Aorta (tissue), 5 donors: ENCODE measurements at places on chromosomes 1 and 21. TPM values are rescaled to one million over a fixed set of nuclear protein-coding genes. Genes with fewer than 3 reads are reported as not detected.

TMEM59 gene
- total RNA-seq: 294 TPM

AGMAT gene
- total RNA-seq: 0.18 TPM

DMRTA2 gene
- total RNA-seq: not detected

CORT gene
- total RNA-seq: not detected

NCF2 gene
- 28.0 TPM for total RNA-seq

- peaks cover 2% of the 10 kb centered on the region for H3K27me3 ChIP-seq
- no peaks in the 10 kb centered on the region for H3K4me1 ChIP-seq
- H3K4me3 ChIP-seq: no peak overlapping the region
- DNase-seq: no peak
- H3K36me3 ChIP-seq: no peaks in the 10 kb centered on the region
These were observed 6.2 kb upstream of the FAM76A start for GRCh38 chr1:27719286-27720251.

DNA sequence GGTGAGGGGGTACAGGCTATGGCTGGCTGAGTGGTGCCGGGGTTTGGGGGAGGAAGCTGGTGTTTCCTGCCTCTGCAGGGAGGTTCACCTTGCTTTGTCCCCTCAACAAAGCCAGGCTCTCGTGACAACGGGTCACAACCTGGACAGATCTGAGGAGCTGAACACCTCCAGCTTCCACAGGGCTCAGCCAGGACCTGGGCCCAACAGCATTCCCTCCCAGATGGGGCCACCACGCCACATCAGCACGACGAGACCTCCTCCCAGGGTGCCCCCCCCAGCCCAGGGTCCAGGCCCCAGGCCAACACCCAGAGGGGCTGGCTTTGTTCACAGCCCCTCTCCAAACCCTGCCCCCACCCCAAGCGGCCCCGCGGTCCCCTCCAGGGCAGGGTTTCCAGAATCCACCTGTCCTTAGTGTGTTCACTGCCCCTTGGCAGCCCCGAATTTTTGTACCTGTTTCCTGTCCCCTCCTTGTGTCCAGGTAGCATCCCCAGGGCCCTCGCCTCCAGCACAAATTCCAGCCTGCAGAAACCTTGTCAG lies 34.7 kb downstream of the UBE2G2 start:
- no peak overlapping the region for H3K27ac ChIP-seq
- H3K4me1 ChIP-seq: no peaks in the 10 kb centered on the region
- no peak overlapping the region for H3K4me3 ChIP-seq

DNA sequence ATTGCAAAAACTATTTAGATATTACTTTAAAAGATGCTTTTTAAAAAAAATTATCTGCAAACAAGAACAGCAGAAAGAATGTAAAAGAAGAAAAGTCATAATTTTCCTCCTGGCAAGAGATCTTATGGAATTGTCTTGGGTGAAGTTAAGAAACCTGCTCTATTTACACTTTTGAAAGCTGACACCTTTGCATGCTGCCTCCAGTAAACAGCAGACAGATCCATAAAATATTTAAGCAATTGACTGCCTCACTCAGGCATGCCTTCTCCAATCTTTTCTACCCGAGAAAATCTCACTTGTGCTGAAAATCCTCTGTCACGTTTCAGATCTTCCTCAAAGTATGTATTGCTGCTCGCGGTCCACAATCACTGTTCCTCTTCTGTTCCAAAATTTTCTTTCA lies 107.9 kb upstream of the ZP4 start:
- no peaks in the 10 kb centered on the region for H3K27me3 ChIP-seq
- H3K36me3 ChIP-seq: no peaks in the 10 kb centered on the region
- no peaks in the 10 kb centered on the region for H3K4me1 ChIP-seq
- DNase-seq: no peak
- no peak overlapping the region for H3K27ac ChIP-seq

GRCh38 chr1:200238311-200238710 lies 171.5 kb downstream of the ZNF281 start:
- no peaks in the 10 kb centered on the region for H3K36me3 ChIP-seq
- H3K4me3 ChIP-seq: no peak overlapping the region
- H3K27ac ChIP-seq: no peak overlapping the region
- H3K4me1 ChIP-seq: no peaks in the 10 kb centered on the region

DNA sequence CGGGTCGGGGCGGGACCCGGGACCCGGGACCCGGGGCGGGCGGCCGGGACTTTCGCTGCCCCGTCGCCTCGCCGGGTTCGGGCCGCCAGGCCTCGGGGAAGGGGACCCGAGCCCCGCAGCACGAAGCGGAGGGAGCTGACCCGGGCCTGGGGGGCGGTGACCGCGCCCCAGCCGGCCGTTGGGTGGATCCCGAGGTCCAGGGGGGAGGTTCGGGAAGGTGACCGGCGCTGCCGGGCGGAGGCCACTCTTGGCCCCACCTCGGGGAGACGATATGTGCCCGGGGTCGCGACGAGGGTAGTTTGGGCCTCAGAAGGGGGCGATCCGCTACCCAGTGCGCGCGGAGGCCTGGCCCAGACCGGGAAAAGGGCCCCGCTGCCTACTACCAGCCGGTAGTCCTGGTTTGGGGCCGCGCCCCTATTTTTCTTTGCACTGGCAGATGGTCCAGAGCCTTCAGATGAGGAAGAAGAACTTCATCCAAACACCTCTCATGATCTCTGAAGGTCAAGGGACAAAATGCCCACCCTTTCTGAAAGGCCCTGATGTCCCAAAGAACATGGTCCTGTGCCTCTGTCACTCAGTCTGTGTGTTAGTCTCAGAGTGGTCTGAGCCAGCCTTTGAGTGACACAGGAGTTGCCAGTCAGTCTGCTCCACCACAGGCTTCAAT lies 766 bp downstream of the AGO4 start:
- no peaks in the 10 kb centered on the region for H3K27me3 ChIP-seq

GRCh38 chr1:154170547-154171222 lies 15.8 kb upstream of the NUP210L start:
- H3K4me3 ChIP-seq: no peak overlapping the region
- no peaks in the 10 kb centered on the region for H3K4me1 ChIP-seq
- H3K27ac ChIP-seq: no peak overlapping the region
- H3K27me3 ChIP-seq: no peaks in the 10 kb centered on the region
- DNase-seq: no peak

GRCh38 chr1:244160455-244161235 lies 109.6 kb downstream of the ZBTB18 start:
- H3K27ac ChIP-seq: no peak overlapping the region
- H3K4me3 ChIP-seq: no peak overlapping the region
- no peaks in the 10 kb centered on the region for H3K36me3 ChIP-seq
- H3K27me3 ChIP-seq: no peaks in the 10 kb centered on the region

GRCh38 chr1:87958716-87959115 lies 630.0 kb downstream of the LMO4 start:
- no peaks in the 10 kb centered on the region for H3K4me1 ChIP-seq
- DNase-seq: no peak
- no peaks in the 10 kb centered on the region for H3K36me3 ChIP-seq

DNA sequence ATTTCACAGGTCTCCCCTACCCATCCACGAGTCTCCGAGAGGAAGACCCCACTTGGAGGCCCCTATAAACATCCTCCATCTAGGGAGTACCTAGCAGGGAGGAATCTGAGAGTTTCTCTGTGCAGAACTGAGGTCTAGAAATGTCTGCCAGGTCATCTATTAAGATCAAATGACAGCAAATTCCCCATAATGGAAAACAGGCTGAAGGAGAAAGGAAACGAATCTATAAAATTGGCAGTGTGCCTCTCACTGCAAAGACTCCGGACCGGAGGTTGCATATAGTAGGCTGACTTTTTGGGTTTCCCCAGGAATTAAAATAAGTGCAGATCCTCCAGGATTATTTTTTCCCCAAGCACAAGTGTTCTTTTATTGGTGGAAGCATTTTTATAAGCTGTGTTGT lies 57.7 kb downstream of the NMNAT2 start:
- no peak overlapping the region for H3K27ac ChIP-seq
- H3K27me3 ChIP-seq: no peaks in the 10 kb centered on the region
- H3K36me3 ChIP-seq: no peaks in the 10 kb centered on the region
- no peaks in the 10 kb centered on the region for H3K4me1 ChIP-seq

GRCh38 chr1:24694380-24694843 lies 50.8 kb upstream of the CLIC4 start:
- no peaks in the 10 kb centered on the region for H3K27me3 ChIP-seq
- no peak overlapping the region for H3K4me3 ChIP-seq
- no peak for DNase-seq

- no peak overlapping the region for H3K4me3 ChIP-seq
- DNase-seq: no peak
- no peaks in the 10 kb centered on the region for H3K36me3 ChIP-seq
- no peaks in the 10 kb centered on the region for H3K4me1 ChIP-seq
- H3K27ac ChIP-seq: no peak overlapping the region
- H3K27me3 ChIP-seq: no peaks in the 10 kb centered on the region
These were observed 348.7 kb downstream of the PCP4 start for GRCh38 chr21:40215941-40216340.

DNA sequence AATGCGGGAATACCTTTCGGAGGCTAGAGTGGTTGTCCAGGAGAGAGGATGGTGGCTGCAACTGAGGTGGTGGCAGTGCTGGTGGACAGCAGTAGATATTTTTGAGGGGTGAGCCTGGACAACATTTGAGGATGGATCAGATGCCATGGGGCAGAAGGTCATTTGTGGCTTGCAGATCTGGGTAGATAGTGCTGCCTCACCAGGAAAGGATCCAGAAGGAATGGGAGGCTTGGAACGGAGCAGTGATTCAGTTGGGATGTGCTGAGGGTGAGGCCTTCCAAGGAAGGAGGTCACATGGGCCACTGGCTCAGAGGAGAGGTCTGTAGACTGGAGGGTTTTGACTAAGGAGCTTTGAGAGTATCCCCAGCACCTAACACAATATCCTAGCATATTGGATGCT lies 110.8 kb upstream of the KAZN start:
- DNase-seq: no peak
- H3K4me1 ChIP-seq: no peaks in the 10 kb centered on the region
- H3K27me3 ChIP-seq: no peaks in the 10 kb centered on the region
- H3K27ac ChIP-seq: no peak overlapping the region
- H3K4me3 ChIP-seq: no peak overlapping the region
- no peaks in the 10 kb centered on the region for H3K36me3 ChIP-seq

- H3K4me1 ChIP-seq: peaks cover 5% of the 10 kb centered on the region
- H3K4me3 ChIP-seq: peak overlapping the region; percentile 96
- peak; percentile 88 for DNase-seq
- H3K27me3 ChIP-seq: no peaks in the 10 kb centered on the region
These were observed 540 bp downstream of the ARHGEF2 start for GRCh38 chr1:155977690-155978324.

GRCh38 chr1:40612345-40612831 lies 53.1 kb downstream of the RIMS3 start:
- H3K36me3 ChIP-seq: no peaks in the 10 kb centered on the region
- no peaks in the 10 kb centered on the region for H3K4me1 ChIP-seq
- DNase-seq: peak; percentile 72
- H3K27me3 ChIP-seq: no peaks in the 10 kb centered on the region
- no peak overlapping the region for H3K4me3 ChIP-seq

DNA sequence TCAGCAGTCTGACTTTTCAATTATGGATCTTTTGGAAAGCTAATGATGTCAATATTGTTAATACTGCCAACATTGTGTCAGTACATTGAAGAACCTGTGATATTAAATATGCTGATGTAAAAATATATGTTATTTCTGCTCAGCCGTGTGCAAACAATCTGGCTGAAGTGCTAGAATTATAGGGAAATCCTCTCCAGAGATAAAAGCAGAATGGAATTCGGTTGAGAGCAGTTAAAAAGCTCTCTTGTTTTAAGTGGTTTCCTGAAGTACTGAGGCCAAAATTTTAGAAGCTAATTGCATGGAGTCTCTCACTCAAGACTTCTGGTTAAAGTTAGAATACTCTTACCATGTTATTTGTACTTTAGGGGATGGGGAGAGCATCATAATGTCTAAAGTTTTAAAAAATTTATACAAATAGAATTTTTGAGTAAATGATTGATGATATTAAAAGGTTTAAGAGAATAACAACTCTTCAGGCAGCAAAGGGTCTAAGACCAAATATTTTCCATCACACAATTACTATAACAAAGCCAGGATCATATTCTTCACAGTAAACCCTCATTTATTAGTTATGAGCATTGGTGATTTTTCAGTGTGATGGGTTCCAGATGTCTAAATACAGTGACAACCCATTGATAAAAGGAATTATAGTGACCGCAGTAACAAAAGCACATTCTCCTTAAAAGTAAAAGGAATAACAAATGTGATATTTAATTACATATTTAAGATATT lies 834.2 kb upstream of the CXADR start:
- H3K36me3 ChIP-seq: no peaks in the 10 kb centered on the region
- no peaks in the 10 kb centered on the region for H3K27me3 ChIP-seq
- H3K27ac ChIP-seq: no peak overlapping the region
- DNase-seq: no peak
- no peak overlapping the region for H3K4me3 ChIP-seq
